ENCODE measurements at places on chromosomes 7 and 10. TPM values are rescaled to one million over a fixed set of nuclear protein-coding genes. Genes with fewer than 3 reads are reported as not detected.

DNA sequence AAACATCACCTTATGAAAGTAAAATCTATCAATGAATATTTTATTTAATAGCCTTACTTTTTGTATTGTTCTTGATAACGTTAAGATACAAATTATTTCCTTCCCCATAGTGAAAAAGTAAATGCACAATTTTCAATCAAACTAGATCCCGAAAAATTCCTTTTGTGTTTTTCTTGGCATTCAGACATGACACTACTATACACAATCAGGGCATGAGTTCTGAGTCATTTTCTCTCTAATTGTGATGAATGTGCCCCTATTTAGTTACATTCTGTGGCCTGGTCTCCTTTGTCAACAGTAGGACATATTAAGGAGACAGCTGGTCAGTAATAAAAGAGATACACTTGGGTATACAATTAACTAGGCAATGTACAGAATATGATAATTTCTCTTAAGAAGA lies 19.8 kb downstream of the COL1A2 start:
- no peak overlapping the region for H3K27ac ChIP-seq
- no peak overlapping the region for H3K4me3 ChIP-seq
- H3K27me3 ChIP-seq = peaks cover 2% of the 10 kb centered on the region
- H3K36me3 ChIP-seq = no peaks in the 10 kb centered on the region

- H3K36me3 ChIP-seq = no peaks in the 10 kb centered on the region
- no peaks in the 10 kb centered on the region for H3K4me1 ChIP-seq
- H3K4me3 ChIP-seq = no peak overlapping the region
- H3K27ac ChIP-seq = no peak overlapping the region
- DNase-seq = no peak
- no peaks in the 10 kb centered on the region for H3K27me3 ChIP-seq
Observed at GRCh38 chr10:13916384-13916947, 329.7 kb downstream of the PRPF18 start.

DNA sequence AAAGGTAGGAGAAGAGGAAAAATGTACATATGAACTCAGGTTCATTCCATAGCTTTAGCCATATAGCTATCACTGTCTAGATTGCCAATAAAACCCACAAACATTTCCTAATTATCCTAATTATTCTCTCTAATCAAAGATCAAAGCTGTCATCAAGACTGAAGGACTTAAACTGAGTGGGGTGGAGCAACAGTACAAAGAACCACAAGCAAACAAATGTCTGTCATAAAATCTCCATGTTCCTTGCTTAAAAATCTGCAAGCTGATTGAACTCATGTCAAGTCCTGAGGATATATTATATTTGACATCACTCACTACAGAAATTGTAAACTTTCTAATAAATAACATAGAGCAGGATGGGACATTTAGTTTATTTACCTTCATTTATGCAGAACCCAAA lies 315.9 kb downstream of the SNX13 start:
- H3K27ac ChIP-seq = no peak overlapping the region
- H3K4me3 ChIP-seq = no peak overlapping the region
- peaks cover 3% of the 10 kb centered on the region for H3K27me3 ChIP-seq
- no peaks in the 10 kb centered on the region for H3K4me1 ChIP-seq
- no peak for DNase-seq

DNA sequence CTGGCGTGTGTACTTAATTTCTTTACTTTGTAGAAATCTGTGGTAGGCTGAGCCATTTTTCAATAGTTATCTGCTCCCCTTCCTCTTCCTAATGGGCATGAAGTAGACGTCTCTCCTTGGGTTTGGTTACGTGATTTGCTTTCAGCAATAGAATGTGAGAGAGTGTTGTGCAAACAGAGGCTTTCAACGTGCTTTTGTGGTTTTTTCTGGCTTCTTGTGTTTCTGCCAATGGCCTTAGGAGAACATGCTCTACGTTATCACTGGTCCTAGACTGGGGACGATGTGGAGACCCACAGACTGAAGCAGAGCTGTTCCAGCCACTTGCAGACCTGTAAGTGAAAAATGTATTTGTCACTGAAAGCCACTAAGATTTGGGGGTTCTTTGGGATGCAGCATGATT lies 107.2 kb upstream of the NPTX2 start:
- no peaks in the 10 kb centered on the region for H3K4me1 ChIP-seq
- no peak overlapping the region for H3K4me3 ChIP-seq
- no peak overlapping the region for H3K27ac ChIP-seq
- no peaks in the 10 kb centered on the region for H3K36me3 ChIP-seq

ATOH7 gene
- not detected for total RNA-seq

OR2A7 gene
- 3.8 TPM for total RNA-seq
